ENCODE measurements at places on chromosomes 5 and 9.

DNA sequence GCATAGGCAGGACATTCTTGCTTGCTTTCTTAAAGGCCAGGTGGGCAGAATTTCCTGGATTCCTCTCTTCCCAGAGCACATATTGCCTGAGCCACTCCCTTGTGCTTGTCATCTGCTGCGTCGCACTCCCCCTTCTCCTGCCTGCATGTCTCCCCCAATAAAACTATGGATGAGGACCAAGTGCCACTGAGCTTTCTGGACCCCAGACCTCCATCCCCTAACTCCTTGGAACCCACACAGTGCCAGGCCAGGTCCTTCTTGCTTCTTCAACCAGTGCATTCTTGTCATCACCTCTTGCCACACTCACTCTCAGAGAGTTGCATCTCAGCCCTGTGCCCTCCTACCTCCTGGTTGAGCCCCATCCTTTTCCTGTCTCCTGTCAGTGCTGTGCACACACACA is 157.9 kb upstream of the PANK3 start:
- no peak for DNase-seq

DNA sequence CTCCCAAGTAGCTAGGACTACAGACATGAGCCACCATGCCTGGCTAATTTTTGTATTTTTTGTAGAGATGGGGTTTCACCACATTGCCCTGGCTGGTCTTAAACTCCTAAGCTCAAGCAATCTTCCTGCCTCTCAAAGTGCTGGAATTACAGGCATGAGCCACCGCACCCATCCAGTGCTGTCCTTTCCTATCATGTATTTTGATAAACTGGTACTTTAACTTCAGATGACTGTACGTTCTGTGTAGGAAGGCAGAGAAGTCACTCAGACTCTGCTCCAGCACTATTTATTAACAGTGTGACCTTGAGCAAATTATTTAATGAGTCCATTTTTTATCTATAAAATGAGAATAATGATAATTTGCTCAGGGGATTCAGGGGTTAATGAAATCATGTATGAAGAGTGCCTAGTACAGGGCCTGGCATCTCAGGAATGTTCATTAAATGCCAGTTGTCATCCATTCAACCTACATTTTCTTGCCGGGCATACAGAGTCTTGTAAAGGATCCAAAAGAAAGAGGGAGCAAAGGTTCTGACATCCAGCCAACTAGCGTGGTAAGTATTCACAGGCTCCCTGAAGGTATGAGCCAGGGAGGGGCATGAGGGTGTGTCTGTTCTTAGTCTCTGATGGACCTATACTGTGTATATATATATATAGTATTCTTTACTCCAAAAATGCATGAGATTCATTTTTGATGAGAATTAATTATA is 201.9 kb downstream of the PBX3 start:
- DNase-seq = no peak

DNA sequence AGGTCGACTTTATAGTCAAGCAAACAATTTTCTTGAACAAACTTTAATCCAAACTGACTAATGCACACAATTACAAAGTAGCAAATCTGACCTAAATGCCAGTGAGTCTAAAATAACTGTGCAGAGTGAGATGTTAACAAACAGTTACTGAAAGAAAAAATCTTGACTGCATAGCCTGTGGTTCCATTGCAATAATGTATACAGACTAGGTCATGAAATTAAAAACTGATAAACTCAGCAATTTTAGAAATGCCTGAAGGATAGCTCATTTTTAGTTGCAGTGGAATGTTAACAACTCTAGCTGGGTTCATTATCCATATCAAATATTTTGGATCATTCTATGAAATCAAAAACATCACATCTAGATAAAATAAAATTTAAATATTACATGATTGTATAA is 73.4 kb upstream of the CDH12 start:
- DNase-seq = no peak

DNA sequence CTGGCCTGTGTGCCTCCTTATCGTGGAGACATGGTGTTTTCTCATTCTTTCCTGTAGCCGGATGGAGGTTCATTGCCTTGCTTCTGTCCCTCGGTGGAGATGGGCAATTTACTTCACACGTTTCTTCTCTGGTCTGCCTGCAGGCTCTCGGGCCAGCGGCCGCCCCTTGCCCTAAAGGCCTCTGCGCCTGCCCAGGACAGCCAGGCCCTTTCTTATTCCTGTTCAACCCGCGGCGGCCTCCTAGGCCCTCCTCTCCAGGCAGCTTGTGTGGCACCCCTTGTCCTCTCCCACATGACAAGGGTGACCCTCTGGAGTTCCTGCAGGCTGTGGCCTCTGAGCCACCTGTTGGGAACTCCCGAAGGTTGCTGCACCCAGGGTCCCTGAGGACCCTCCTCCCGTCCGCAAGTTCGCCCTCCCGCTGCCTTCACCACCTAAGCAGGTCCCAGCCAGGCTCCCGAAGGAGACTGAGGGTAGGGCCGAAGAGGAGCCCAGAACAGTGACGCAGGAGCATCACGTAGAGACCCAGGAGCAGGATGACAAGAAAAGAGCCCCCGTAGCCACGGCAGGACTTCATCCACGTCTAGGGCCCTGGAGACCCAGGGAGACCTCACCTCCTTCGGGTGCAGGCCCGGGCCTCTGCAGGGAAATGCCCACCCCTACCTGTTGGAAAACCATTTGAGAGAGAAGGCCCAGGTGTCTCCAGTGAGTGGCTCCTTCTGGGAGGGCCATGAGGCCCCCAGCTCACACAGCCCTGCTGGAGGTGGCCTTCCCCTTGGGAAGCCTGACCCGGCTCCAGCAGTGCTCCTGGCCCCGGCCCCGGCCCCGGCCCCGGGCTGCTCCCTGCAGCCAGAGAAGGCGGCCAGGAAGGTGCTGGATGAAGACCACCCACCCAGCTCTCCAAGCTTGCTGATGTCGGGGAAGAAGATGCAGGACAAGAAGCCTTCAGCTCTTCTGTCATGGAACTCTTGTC is 291.4 kb downstream of the TLE4 start:
- no peak for DNase-seq

- DNase-seq = no peak
These were observed 1.8 kb upstream of the LNPEP start for GRCh38 chr5:96933764-96934707.

DNA sequence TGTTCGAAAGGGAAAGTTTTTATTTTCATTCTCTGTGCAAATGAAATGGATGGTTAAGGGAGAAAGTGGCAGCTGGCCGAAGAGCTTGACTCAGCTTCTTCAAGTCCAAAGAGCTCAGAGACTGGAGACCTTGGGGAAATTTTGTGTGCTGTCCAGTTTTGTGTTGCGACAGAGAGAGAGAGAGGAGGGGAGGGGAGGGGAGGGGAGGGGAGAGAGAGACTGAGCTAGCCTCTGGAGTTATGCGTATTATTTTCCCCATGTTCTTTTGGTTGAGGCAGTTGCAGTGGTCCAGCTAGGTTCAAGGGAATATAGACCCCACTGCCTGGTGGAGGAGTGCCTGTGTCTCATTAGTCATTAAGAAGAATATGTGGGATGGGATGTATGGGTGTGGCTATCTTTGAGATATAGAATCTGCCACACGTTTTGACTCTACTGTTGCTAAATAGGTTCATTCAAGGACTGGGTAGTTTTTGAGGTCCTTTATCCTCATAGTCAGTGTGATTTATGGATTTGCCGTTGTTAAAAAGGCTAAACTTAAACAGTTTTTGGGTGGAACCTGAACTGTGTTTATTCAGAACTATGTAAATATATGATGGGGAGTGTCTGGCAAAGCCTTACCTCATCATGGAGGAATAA is 69.7 kb downstream of the ARHGAP26 start:
- DNase-seq = no peak

GRCh38 chr9:92614763-92615461 is 55.0 kb downstream of the IPPK start:
- DNase-seq = no peak

GRCh38 chr9:110308633-110309038 is 29.0 kb downstream of the TXNDC8 start:
- DNase-seq = no peak

- DNase-seq = no peak
These were observed 89.5 kb downstream of the PHF2 start for GRCh38 chr9:93665637-93666438.

DNA sequence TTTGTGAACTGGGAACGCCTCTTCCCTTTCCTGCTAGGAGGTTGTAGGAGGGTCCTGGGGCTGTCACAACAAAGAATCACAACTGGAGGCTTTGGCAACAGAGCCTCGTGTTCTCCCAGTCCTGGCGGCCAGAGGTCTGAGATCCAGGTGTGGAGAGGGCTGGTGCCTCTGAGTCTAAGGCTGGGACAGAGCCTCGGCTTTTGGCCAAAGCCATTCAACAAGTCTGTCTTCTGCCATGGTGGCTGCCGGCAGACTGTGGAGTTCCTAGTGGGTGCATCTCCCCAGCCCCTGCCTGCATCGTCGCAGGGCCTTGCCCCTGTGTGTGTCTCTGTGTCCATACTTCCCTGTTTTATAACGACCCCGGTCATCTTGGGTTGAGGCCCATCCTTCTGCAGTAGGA is 9.5 kb upstream of the IRX4 start:
- no peak for DNase-seq

- DNase-seq = no peak
These were observed 105.2 kb downstream of the RFK start for GRCh38 chr9:76289042-76289441.

DNA sequence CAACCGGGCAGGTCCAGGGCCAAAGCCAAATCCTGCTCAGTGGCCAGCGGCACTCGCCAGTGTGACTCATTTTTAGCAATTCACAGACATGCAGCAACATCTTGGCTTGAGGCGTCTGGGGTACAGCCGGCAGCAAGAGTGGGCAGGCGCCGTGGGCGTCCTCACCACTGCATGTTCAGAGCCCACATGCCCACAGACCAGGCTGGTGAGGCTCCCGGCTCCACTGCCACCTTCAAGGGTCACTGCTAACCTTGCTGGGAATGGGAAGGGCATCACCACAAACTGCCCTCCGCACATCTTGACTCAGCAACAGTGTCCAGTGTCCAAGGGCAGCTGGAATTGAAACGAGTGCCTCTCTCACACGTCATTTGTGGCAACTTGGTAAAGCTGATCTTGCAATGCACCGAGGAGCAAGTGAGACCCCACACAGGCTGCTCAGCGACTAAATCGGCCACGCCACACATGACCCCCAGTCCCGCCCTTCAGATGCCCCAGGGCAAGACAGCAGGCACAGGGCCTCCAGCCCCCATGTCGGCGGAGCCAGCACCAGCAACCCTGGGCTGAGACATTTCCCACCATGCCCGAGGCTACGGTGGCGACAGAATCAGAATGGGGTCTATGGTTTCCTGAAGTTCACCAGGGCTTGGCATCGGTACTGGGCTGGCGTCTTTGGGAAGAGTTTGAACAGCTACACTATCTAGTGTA is 140.3 kb downstream of the ROR2 start:
- DNase-seq = no peak

- no peak for DNase-seq
These were observed 3.0 kb upstream of the TJP2 start for GRCh38 chr9:69171049-69171448.

- DNase-seq = no peak
These were observed 319.2 kb upstream of the CD180 start for GRCh38 chr5:67515762-67516161.

DNA sequence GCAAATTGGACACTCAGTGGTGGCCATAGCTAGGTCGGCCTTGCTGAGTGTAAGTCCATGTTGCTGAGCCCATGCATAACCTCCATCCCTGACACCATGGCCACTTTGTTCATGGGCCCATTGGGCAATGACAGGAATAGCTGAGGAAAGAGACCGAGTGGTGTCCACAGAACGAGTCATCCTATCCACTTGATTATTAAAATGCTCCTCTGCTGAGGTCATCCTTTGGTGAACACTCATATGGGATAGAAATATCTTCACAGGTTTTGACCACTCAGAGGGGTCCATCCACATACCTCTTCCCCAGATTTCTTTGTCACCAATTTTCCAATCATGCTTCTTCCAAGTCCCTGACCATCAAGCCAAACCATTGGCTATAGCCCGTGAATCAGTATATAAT is 63.6 kb downstream of the PPIC start:
- no peak for DNase-seq

- DNase-seq = no peak
These were observed 458.3 kb downstream of the SPOCK1 start for GRCh38 chr5:137040641-137041340.

DNA sequence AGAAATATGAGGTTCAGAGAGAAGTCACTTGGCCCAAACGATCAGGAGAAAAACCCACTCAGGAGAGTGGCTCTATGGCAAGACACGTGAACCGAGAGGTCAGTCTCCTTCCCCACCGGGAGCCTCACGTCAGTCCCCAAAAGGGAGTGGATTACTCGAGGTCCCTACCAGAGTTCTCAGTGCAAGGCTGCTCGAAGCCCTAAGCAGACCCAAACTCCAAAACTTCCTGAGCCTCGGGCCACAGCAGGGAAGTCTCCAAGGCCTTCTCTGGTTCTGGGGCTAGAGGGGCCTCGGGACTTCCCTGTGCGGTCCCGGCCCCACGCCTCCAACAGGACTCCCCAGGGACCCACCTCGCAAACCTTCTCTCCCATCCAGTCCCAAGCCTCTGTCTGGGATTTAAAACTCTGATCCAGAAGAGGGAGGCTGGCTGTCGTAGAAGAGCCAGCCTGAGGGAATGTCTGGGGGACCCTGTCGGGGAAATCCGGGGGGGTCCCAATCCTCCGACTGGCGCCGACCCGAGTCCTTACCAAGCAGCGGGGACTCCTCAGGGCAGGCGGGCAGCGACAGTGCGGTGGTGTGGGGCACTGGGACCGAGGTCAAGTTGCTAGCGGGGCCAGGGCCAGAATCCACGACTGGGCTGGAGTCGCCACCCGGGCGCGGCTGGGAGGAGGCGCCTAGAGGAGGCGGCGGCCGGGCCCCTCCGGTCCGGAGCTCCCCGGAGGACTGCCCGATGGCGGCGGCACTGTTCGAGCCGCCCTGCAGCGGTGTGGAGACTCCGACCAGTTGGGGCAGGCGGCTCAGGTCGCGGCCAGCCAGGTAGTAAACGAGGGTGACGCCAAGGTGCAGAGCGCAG is 679 bp downstream of the B4GALT1 start:
- no peak for DNase-seq

GRCh38 chr9:133512253-133513213 is 12.2 kb downstream of the MYMK start:
- DNase-seq = no peak

DNA sequence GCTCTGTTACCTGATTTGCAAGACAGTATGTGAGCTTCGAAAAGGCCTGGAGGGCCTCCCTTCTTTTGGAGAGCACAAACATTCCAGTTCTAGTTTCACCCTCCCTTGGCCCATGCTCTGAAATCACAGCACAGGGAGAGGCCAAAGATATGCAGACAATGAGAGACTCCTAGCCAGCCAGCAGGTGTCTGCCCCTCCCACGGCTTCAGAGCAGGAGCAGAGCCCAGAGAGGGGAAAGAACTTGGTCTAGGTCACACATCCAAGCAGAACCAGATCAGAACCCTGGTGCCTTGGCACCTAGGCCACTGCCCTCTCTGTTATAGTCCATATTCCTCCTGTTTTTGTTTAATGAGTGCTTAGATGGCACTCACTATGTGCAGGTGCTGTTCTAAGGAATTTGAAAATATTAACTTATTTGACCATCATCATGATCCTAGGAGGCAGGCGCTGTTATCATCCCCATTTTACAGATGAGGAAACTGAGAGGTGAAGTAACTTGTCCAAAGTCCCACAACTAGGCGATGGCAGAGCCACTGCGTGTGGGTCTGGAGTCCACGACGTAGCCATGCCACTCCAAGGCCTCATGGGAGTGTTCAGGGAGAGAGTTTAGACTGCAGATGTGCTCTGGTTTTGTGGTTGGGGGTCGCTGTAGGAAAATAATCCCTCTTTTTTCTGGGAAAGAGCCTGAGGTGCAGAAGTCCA is 27.2 kb downstream of the TMOD1 start:
- no peak for DNase-seq

Measured in stimulated activated CD4-positive, alpha-beta T cell treated with anti-CD3 and anti-CD28 coated beads, Interleukin-2, amount 100 ng/mL, for 4 hours (primary cell).